ENCODE measurements at places on chromosomes 13 and 19.
A peak's percentile ranks its signal among the peaks of the same experiment; 100 is the strongest.

DNA sequence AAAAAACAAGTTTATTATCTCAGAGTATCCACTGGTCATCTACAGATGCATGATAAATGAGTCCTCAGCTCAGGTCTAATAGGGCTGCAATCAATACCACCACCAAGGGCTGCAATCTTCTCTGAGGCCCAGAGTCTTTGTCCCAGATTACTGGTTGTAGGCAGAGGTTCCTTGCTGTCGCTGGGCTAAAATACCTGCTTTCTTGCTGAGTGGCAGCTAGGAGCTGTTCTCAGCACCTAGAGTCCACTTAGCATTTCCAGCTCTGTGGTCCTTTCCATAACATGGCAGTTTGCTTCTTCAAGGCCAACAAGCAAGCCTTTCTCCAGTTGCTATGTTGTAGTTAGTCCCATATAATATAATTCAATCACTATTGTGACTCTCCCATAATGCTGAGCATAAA lies 351.3 kb downstream of the SLITRK1 start:
- DNase-seq: no peak

GRCh38 chr13:31131470-31131961 lies 30.2 kb downstream of the HSPH1 start:
- DNase-seq: no peak

DNA sequence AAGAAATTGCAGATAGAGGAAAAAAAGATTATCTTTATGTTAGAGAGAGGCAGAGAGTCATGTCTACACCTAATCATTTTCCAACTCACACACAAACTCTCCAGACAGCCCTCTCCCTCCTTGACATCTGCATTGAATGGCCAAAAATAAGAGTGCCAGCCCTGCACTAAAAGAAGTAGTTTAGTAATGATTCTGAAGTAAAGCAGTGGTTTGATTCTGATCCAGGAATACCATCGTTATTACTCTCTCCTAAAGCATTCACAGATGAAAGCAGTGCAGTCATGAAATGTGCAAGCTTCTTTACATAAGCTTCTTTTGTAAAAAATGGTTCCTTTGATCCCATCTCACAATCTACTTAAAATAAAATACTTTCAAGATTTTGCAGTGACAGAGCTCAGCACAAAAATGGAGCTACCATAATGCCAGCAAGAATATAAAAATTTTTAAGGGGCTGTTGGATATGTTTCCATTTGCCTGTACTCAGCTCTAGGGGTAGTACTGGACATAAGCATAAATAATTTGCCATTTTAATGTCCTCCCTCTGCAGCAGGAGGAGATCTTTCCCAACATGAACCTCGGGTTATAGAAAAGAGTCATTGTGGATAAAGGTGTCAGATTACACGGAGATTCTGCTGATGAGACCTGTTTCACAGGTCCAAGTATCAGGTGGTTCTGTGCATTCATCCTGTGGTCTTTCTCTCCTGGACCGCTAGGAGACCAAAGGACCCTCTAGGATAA lies 406.3 kb downstream of the DCT start:
- no peak for DNase-seq

- peak; percentile 65 for DNase-seq
Observed at GRCh38 chr13:94712812-94713560, 641 bp upstream of the SOX21 start.

GRCh38 chr19:13022859-13023636 lies 27.8 kb downstream of the NFIX start:
- DNase-seq: peak; percentile 85

DNA sequence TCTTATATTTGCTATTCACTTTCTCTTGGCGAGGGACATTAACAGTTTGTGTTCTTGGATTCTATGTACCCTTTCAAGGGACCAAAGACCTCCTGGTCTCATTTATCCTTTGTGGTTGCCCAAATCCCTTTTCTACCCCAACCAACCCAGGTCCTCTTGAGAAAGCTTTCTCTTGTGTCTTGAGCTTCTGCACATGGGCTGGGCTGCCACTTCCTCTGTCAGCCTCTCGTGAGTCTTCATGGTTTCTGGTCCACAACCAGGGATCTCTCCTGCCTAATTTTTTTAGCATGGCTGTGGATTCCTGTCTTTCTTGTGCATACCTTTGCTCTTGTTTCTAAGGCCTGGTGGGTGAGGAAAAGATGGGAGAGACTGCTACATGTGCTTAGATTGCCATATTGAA lies 14.9 kb downstream of the TIMM13 start:
- no peak for DNase-seq

- DNase-seq: peak; percentile 39
Observed at GRCh38 chr19:14449321-14449720, 16.2 kb downstream of the PKN1 start.

- DNase-seq: no peak
Observed at GRCh38 chr19:19171821-19172532, 1.9 kb upstream of the MEF2B start.

GRCh38 chr13:110044551-110045111 lies 258.2 kb upstream of the IRS2 start:
- no peak for DNase-seq

DNA sequence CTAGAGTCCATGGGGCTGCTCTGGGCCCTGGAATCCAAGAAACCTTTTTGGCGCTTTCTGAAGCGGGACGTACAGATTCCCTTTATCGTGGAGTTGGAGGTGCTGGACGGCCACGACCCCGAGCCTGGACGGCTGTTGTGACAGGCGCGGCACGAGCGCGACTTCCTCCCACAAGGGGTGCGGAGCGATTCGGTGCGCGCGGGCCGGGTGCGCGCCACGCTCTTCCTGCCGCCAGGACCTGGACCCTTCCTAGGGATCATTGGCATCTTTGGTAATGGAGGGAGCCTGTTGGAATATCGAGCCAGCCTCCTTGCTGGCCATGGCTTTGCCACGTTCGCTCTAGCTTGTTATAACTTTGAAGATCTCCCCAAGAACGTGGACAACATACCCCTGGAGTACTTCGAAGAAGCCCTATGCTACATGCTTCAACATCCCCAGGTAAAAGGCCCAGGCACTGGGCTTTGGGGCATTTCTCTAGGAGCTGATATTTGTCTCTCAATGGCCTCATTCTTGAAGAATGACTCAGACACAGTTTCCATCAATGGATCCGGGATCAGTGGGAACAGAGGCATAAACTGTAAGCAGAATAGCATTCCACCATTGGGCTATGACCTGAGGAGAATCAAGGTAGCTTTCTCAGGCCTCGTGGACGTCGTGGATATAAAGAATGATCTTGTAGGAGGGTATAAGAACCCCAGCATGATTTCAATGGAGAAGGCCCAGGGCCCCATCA lies 3.5 kb upstream of the ZFP82 start:
- DNase-seq: no peak

GRCh38 chr13:52931539-52932431 lies 83.3 kb upstream of the PCDH8 start:
- DNase-seq: no peak

GRCh38 chr19:33524024-33524664 lies 2.6 kb upstream of the PEPD start:
- no peak for DNase-seq

- DNase-seq: no peak
Observed at GRCh38 chr19:12494260-12494860, 9.7 kb upstream of the ZNF709 start.

DNA sequence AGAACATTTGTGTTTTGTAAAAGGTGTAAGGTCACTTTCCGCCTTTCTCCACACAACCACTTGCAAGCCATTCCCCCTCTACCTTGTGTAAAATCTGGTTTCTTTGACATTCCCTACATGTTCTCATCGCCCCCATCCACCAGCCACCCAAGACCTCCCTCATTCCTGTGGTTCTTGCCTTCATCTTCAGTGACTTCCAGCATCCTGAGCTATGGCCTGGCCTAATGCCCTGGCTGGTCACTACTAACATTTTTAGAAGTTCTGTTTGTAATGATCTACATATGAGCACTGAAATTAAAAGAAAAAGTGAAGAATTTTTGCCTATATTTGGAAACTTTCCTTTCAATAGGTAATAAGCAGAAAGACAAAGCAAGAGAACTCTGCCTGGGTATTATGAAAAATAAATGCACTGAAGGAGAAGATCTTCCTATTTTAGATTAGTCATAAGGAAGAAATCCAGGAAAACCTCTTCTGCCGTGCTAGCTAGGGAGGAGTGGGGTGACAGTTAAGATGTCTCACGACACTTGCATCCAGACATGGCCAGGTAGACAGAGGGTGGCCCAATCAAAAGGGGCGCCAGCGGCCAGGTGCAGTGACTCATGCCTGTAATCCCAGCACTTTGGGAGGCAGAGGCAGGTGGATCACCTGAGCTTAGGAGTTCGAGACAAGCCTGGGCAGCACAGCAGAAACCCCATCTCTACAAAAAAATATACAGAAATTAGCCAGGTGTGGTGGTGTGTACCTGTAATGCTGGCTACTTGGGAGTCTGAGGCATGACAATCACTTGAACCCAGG lies 28.1 kb upstream of the MPHOSPH8 start:
- DNase-seq: peak; percentile 92

DNA sequence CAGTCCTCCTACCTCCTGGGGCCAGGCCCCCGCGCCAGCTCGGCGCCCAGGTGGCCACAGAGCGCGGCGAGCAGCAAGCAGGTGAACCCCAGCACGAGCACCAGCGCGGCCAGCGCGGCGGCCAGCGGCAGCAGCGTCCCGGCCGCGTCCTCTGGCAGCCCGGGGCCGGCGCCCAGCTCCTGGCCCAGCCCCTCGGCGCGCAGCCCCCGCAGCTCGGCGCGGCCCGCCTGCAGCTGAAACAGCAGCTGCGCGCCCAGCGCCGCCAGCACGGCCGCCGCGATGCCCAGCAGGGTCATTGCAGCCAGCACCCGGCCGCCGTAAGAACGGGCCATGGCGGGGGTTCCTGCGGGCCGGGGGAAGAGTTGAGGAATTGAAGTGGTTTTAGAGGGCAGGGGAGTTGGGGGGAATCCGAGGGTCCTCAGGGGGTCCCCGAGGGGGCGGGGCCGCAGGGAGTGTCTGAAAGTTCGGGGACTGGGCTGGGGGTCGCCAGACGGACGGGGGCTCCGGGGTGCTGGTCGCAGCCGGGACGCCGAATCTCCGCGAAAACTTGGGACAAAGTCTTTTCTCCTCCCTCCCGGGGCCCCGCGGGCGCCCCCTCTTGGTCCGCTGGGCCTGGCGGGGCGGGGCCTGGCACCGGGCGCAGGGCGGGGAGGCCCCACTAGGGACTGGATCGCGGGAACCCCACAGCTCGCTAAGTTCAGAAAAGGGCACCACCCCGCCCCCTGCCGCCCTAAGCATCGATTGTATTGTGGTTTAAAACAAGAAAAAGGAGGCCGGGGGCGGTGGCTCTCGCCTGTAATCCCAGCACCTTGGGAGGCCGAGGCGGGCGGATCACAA lies at the start of gene TMEM221:
Gene TMEM221 (minus strand): TSS at position 538 of the 837 bp plus-strand sequence. CDS start 206 bp downstream, at position 332.
- DNase-seq: peak; percentile 27
